ENCODE measurements at places on chromosomes 16 and 17.

DNA sequence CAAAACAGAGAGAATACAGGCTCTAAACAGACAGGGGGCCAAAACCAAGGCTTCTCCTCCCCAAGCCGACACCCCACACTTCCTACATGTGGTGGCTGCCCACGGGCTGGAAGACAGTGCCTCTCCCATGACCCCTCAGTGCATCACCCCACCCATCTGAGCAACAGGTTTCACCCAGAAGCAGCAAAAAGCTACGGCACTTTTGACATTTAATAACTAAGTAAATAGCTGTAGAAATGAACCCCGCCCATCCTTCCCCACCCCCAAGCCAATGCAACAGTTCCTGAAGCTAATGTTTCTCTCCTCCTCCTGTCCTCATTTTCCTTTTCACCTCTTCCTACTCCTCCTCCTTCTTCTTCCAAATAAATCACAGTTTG lies 9.9 kb upstream of the SOX9 start:
- no peak for DNase-seq

DNA sequence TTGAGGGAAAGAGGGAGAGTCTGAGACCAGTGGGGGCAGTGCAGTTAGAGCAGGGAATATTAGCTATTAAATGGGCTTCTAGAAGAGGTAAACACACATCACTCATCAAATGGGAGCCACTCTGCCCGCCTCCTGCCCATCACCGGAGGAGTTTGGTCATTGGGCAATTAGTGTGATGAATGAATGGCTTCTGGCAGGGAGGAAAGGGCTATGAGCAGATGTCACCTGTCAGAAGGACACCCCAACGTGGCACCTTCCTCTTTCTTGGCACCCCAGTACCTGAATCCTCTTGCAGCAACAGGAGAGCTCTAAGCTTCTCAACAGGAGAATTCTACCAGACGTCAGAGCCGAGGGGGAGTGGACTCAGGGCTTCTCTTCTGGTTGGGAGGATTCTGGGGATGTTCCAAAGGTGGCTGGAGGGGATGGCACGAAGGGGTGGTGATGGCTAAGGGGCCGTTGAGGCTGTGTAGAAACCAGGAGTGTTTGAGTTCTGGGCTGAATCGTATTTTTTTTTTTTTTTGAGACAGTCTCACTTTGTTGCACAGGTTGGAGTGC lies 11.0 kb downstream of the C1QTNF1 start:
- no peak for DNase-seq

GRCh38 chr16:89019511-89019910 lies 42.5 kb upstream of the CBFA2T3 start:
- no peak for DNase-seq

DNA sequence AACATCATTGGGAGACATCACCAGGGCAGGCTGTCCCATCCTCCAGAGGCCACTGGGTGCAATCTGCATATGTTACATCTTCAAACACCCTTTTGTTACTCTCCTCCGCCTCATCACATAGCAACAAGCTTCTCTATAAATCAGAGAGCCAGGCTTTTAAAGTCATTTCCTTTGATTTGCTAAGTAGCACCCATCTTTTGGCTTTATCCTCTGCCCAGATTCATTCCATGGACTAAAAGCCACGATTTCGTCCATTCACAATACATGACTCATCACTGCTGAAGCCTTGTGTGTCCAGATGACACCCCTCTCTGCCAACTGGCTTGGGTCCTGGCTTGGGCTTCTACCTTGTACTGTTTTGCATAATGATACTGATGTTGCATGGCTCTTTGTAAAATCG lies 2.0 kb upstream of the KRT38 start:
- DNase-seq = no peak

DNA sequence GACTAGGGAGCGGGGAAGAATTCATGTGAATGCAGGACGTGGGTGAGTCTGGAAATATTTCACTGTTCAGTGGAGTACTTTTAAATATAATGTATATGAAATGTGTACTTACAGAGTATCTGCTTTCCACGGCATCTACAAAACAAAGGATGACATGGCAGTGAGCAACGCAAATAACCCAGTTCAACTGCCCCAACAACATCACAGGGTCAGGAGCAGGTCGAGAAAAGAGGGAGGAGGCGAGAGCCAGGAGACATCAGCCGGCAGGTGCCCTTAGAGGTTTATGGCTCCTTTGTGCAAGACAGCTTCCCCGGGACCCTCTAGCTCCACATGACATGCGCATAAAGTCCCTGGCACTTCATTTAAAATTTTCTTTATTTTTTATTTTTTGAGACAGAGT lies 61.1 kb downstream of the PECAM1 start:
- DNase-seq = no peak

- no peak for DNase-seq
Measured at GRCh38 chr17:66330646-66331037, 28.2 kb downstream of the PRKCA start.

- DNase-seq = no peak
Measured at GRCh38 chr16:75472908-75473877, 8.7 kb upstream of the TMEM170A start.

- no peak for DNase-seq
Measured at GRCh38 chr16:66946541-66946940, 11.2 kb downstream of the CES2 start.

DNA sequence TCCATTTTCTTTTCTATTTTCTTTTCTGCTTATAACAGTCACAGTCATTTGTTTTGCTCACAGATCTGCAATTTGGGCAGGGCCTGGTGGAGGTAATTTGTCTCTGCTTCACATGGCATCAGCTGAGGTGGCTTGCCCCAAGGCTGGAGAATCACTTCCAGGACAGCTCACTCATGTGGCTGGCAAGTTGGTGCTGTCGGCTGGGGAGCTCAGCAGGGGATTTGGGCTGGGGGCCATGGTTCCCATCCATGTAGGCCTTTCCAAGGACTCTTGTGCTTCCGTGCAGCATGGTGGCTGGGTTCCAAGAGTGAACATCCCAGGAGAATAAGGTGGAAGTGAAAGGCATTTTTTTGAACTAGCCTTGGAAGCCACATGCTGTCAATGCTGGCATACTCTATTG lies 85.7 kb downstream of the MGAT5B start:
- DNase-seq = no peak

DNA sequence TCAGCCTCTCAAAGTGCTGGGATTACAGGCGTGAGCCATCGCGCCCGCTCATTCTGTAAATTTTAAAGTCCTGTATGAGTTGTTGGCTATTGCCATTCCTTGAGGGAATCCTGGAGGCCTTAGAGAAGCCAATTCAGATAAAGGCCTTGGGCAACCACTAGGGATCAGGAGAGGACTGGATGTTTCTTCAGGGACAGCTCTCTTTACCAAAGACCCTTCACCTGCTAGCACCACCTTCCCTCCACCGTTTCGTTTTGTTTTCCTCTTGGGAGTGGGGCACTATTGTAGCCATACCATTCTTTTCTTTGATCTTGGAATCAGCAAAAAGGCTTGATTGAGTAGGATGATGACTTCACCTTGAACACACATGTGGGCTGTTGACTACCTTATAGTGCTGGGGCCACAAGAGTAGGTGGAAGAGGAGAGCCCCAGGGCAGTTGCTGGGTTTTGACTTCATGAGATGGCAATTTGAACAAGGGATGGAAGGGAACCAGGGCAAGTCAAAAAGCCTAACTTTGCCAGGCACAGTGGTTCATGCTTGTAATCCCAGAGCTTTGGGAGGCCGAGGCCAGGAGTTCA lies 7.0 kb upstream of the ANKRD40CL start:
- DNase-seq = peak; percentile 45

DNA sequence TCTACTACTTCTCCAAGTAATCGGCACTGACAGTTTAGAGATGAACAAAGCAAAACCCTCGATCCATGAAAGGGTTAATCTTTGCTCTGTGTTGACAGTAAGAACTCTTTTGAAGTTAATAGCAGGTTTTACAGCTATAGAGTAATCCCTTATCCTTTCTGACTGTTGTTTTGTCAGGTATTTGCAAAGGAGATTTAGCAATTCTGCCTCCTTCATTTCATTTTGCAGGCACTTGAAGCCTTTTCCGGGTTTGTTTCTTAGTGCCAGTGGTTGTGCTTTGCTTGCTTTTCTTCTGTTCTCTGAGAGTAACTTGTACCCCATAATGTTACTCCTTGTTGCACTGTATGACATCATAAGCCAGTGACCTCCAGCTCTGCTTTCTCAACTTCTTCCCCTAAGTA lies 64.5 kb downstream of the TANGO6 start:
- no peak for DNase-seq

DNA sequence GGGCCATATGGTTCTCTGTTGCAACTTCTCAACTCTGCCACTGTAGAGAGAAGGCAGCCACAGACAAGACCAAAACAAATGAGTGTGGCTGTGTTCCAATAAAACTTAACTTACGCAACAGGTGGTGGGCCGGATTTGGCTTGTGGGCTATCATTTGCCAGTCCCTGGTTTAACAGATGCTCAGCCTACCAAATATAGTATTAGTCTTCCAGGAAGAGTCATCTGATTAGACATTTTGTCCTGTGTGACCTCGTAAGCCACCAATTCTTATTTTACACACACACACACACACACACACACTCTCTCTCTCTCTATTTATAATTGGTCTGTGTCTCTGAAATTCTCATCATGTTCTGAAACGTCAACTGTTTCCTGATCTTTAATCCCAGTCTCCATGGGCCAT lies 245.9 kb downstream of the XYLT1 start:
- no peak for DNase-seq

DNA sequence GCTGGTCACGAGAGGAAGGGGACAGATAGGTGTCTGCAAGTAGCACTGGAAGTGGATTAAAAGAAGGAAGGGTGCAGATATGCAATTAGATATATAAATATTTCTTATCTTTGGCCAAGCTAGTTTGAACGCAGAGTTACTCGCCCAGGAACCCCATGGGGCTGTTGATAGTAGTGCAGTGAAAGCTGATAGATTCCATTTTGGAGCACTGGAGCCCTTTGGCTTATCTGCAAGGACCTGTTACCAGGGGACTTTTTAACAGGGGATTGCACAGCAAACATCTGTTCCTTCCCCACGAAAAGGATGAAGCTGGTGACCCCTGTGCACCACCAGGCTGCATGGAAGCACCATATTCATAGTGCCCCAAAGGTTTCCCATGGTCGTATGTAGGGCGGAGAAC lies 218.7 kb downstream of the SHISA9 start:
- DNase-seq = no peak

GRCh38 chr16:69443927-69444631 lies 19.7 kb downstream of the CYB5B start:
- DNase-seq = peak; percentile 71

DNA sequence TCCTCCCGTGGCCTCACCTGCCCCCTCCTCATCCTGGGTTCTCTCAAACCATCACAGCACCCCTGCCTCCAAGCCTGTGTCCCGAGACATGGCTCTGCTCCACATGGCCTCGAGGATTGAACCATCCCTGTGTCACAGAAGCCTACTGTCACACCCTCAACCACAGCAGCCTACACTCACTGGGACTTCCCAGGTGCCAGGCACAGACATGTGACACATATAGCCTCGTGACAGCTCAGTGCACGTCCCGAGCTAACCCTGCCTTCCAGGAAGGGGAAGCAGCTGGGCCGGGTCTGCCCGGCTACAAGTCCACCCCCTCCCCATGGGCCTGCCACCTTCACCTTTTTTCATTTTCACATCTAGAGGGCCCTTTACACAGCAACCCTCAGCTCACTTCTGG lies 238.3 kb downstream of the CPPED1 start:
- DNase-seq = no peak

DNA sequence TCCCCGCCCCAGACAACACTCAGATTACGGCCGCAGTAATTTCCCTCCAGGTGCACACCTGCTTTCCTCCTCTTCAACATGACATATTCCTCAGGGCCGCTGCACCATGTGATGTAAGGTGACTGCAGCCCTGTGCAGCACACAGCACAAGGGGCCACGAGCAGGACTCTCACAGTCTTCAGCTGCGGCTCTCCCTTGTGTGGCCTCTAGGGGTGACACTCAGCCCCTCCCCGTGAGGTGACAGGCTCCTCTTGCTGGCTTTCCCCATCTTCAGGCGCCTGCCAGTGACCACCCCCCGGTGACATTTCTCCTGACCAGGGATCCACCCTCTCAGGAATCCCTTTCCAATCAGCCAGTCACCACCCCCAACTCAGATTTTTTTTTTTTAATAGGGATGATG lies 31.3 kb upstream of the ABCC3 start:
- DNase-seq = no peak

GRCh38 chr17:76437467-76438402 lies 15.2 kb downstream of the UBE2O start:
- DNase-seq = no peak

DNA sequence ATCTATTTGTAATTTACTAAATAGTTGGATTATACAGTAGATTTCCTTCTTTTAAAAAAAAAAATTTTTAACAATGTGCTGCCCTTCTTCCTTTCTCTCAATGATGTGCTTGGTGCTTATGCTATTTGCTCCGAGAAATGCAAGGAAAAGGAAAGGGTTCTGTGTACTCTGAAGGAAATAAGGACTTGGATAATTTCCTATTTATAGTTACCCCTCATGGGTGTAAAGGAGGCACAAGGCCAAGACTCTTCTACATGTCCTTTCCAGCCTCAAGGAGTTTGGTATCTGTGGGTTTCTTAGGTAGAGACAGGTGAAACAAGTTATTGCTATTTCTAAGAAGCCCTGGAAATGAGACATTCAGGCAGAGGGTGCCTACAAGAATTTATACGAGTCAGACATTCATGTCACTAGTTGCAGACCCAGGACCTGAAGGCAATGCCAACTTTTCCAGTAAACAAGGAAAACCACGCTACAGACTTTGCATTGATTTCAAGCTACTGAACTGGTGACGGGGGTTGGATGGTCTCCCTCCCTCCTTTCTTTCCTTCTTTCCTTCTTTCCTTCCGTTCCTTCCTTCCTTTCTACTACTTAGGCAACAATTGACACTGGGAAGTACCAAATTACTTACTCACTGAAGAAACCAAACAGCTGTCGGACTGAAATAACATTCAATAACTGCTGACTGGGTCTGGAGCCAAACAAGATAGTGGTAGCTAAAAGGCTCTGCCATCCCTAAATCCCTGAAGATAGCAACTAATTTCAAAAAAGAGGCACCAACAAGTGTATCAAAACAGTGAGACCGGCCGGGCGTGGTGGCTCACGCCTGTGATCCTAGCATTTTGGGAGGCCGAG lies 33.8 kb upstream of the GHDC start:
- DNase-seq = no peak

- peak; percentile 73 for DNase-seq
Measured at GRCh38 chr17:48131216-48131824, 23.8 kb downstream of the SNX11 start.

GRCh38 chr17:45839442-45839841 lies 5.2 kb upstream of the SPPL2C start:
- no peak for DNase-seq

- DNase-seq = no peak
Measured at GRCh38 chr17:57925361-57925990, 29.7 kb downstream of the CUEDC1 start.

GRCh38 chr16:83059237-83059636 lies 432.5 kb downstream of the CDH13 start:
- no peak for DNase-seq

DNA sequence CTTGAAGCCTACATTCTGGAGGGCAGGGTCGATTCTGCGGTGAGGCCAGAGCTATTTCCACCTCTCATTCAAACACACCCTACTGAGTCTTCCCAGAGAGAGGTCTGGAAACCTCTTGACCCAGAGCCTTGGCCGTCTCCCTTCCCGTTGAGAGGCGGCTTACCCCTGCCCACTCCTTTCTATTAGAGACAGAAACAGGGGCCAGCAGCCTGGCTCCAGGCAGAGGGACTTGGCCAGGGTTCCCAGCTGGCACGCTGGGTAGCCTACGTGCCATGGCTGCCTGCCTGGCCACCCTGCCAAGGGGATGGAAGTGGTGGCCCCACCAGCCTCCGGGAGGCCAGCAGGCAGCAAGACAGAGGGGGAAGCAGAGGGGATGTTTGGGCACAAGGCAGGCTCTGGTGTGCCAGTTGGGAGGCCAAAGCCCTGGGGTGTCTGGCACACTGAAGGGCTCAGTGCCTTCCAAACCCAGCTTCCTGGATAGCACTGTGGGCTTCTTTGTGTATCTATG lies 6.0 kb downstream of the STAC2 start:
- DNase-seq = no peak
